Caco-2 (cell line): ENCODE measurements at places on chromosomes 4 and X. TPM values are rescaled to one million over a fixed set of nuclear protein-coding genes. Genes with fewer than 3 reads are reported as not detected.

WAS gene
- total RNA-seq = 0.39 and 0.43 TPM in 2 replicates

PTPN13 gene
- 12.1 and 14.8 TPM in 2 replicates for total RNA-seq

DNA sequence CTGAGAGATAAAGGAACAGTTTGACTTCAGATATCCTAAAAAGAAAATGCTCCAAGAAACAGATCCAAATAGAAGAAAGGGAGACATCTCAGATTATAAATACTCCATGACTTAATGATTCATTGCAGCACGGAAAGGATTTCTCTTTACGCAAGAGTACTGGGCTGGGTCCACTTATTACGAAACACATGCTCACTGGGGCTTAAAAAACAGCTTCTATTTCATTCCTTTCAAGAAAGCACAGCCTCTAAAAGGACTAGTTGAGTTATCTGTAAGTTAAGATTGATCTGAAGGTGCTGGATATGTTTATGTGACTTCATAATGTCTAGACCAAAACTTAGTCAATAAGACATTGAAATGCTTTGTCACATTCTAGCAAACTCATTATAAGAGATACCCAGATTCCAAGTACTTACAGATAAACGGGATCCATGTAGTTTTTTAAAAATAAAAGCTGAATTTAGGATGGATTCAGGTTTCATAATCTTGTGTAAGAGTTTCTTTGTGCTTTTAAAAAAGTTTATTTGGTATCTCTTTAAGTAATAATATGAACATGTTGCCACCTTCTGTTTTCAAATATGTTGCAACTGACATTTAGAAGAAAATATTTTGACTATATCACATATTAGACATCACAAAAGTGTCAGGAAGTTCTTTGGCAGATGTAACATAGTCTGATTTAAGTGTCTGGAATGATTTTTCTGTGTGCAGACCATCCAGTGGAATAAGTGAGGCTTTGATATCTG is 109.5 kb upstream of the MYOZ2 start:
- no peak for DNase-seq

- no peak for DNase-seq
Measured at GRCh38 chr4:48178931-48179330, 44.9 kb upstream of the TXK start.

DNA sequence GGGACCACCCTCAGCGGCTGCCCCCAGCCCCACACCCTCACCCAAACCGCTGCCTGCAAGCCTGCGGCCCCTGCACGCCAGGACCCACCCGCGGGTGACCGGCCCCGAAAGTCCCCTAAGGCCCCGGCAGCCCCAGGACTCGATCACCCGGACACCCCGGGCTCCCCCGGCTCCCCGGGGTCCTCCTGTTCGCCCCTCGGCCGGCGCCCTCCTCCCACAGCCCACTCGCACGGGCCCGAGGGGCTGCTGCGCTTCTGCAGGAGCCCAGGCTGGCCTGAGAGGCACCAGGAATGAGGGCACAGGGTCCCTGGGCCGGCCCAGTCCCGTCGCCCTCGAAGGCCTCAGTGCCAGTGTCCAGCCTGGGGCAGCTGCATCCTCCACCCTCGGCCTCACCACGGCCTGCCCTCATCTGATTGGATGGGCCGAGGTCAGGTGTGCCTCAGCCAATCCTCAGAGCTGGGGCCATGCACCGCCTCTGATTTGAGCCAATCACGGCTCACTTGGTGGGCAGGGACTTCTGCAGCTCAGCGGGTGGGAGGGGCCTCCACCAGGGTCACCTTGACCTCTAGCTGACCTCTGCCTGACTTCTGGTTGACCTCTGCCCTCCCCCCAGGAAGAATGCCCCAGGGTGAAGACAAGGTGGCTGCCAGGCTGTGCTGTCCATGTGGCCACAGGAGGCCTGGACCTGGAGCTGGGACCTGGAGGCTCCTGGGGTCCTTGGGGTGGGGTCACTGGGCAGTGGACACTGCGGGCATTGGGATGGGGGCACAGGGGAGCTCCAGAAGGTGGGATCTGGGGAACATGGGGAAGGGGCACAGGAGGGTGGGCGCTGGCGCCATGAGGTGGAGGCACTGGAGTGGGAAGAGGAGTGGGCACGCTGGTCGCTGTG is 97.6 kb upstream of the NKX1-1 start:
- DNase-seq = no peak

DNA sequence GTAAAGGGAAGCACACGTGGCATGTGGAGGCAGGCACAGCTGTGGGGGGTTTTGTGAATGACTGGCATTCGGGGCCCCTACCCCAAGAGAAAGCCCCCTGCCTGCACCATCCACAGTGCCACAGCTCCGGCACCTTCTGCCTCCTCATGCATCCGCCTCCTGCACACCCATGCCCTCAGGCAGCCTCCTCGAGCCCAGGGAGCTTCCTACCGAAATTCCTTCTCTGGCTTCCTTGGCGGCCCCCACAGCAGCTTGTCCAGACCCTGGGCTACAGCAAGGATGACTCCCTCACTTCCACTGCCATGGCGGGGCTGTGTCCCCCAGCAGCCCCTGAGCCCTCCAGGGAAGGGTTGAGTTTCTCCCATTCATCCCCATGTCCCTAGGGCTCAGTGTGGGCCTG is 99.9 kb downstream of the WFS1 start:
- DNase-seq = no peak
